Stimulated activated CD8-positive, alpha-beta memory T cell treated with anti-CD3 and anti-CD28 coated beads, Interleukin-2, amount 100 ng/mL, for 1 hour (primary cell): ENCODE measurements at places on chromosomes 11 and 22.

DNA sequence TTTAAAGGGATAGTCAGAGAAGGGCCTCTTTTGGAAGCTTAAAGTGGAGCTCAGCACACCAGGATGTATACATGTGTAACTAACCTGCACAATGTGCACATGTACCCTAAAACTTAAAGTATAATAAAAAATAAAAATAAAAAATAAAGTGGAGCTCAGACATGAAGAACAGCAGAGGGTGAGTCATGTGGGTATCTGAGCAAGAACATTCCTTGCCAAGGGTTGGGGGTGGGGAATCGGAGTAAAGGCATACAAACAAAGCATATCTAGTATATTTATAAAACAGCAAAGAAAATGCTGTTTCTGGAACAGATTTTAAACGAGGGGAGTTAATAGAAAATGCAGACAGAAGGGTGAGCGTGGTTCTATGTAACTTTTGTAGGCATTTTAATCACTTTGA, 562.6 kb upstream of the ANO3 start:
- no peak for DNase-seq

GRCh38 chr11:131157678-131158077, 212.7 kb upstream of the NTM start:
- DNase-seq = no peak

GRCh38 chr11:86458294-86459001, 83.8 kb downstream of the CCDC81 start:
- no peak for DNase-seq

DNA sequence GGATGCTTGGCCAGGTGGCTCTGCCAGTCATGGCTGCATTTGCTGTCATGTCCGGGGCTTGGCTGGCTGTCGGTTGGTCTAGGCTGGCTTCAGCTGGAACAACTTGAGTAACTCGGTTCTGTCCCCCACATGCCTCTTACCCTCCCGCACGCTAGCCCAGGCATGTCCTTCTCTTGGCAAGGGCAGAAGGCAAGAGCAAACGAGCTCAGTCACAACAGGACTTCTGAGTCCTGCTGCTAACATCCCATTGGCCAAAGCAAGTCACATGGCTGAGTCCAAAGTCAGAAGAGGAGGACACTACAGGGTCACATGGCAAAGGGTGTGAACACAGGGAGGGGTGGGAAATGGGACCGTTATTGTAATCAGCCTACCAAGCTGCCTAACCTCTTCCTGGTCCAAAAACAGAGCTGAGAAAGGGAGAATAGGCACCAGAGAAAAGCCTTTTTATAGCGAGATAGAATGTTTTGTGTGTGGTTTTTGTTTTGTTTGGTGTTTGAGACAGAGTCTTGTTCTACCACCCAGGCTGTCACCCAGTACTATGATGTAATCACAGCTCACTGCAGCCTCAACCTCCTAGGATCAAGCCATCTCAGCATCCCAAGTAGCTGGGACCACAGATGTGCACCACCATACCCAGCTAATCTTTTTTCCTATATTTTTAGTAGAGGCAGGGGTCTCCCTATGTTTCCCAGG, 81.9 kb downstream of the MN1 start:
- DNase-seq = no peak

DNA sequence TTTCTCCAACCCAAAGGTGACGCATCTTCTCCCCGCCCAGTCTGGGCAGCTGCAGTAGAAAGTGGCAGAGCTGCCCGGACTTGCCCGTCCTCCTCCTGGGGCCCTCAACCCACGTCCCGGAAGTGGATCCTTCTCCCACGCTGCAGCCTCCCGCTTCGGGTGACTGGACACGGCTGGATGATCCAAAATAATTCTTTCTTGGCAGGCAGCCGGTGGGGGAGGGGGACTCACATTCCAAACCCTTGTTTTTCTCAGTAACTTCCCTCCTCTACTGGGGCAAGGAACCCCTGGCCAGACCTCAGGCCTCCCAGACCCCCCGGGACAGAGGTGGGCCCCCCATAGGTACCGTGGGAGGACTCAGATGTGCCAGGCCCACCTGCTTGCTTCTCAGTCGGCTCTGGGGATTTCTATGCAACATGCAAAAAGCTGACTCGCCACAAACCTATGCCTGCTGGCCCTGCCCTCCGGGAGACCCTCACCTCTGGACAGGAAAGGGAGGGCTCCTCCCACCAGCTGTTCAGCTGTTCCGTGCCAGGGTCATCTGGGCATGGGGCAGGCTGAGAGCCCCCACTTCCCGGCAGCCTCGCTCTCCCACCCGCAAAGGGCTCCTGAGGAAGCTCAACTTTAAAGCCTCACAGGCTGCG, 1.4 kb downstream of the PLXNB2 start:
- DNase-seq = no peak

- DNase-seq = no peak
Observed at GRCh38 chr11:30171661-30172060, 59.2 kb upstream of the FSHB start.
